ENCODE measurements at places on chromosomes 1 and 21.

- DNase-seq = no peak
Observed at GRCh38 chr1:60257531-60257930, 184.0 kb upstream of the C1orf87 start.

- DNase-seq = no peak
Observed at GRCh38 chr1:67686267-67687197, 1.5 kb downstream of the GADD45A start.

- no peak for DNase-seq
Observed at GRCh38 chr1:28518745-28519341, 13.0 kb downstream of the RCC1 start.

GRCh38 chr21:41555057-41555456, 47.1 kb upstream of the TMPRSS2 start:
- no peak for DNase-seq

GRCh38 chr1:68379085-68379478, 70.7 kb downstream of the RPE65 start:
- no peak for DNase-seq

DNA sequence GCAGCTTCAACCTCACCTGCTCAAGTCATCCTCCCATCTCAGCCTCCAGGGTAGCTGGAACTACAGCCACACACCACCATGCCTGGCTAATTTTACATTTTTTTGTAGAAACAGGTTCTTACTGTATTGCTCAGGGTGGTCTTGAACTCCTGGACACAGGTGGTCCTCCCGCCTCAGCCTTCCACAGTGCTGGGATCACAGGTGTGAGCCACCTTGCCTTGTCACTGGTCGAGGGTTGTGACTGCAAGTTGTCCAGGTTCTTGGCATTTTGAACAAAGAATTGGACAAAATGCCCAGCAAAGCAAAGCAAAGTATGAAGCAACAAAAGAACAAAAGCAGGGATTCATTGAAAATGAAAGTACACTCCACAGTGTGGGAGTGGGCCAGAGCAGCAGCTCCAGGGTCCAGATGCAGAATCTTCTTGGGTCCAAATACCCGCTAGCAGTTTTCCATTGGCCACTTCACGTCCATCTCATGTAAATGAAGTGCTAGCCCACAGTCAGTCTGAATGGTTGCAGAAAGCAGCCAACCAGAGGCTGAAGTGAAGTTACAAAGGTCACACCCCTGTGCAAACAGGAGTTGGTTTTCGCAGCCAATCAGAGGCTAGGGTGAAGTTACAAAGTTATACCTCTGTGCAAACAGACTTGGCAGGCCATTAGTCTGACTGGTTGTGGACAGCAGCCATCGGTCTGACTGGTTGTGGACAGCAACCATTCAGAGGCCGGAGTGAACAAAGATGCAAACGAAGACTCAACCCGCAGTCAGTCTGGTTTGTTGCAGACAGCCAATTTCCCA, 109.5 kb upstream of the KIF26B start:
- DNase-seq = no peak

GRCh38 chr1:45622524-45623394, 1.1 kb downstream of the CCDC17 start:
- DNase-seq = no peak

- DNase-seq = no peak
Observed at GRCh38 chr1:69139007-69139406, 428.7 kb upstream of the LRRC7 start.

DNA sequence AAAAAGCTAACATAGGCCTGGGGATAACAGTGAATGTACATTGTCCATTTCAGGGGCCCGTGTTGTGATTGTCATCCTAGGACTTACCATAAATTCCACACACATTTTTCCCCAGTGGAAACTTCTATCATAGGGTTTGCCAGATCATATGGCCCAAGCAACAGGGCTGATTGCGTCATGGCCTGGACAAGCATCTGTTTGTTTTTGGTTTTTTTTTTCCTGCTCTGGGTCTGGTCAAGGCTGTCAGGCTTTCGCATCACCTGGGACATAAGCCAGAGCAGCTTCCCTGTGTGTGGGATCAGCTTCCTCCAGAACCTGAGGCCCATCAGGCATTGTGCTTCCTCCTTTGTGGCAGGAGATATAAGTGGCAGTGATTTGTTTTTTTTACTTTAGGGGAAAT, 598.5 kb upstream of the USP24 start:
- no peak for DNase-seq

- DNase-seq = no peak
Observed at GRCh38 chr1:210786546-210786945, 347.4 kb downstream of the KCNH1 start.

DNA sequence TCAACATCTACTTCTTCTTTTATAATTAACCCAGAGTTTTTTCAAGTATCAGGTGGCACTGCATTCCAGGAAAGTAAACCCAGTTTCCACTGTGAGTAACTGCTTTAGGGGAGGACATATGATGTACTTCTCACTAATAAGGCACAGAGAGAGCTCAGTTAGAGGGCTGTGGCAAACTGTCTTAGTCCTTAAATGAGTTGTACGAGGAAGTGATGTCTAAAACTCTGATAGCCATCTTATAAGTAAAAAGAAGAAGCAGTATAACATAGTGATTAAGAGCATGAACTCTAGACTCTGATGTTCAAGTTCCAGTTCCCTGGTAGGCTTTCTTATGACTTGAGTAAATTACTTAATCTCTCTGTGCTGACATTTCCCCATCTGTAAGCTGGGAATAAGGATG, 58.7 kb upstream of the PTGS2 start:
- DNase-seq = no peak

- no peak for DNase-seq
Observed at GRCh38 chr1:145692785-145693443, 14.3 kb downstream of the PDZK1 start.

- DNase-seq = no peak
Observed at GRCh38 chr1:213103377-213104306, 52.6 kb downstream of the RPS6KC1 start.

- no peak for DNase-seq
Observed at GRCh38 chr1:215054266-215054665, 28.3 kb upstream of the KCNK2 start.

DNA sequence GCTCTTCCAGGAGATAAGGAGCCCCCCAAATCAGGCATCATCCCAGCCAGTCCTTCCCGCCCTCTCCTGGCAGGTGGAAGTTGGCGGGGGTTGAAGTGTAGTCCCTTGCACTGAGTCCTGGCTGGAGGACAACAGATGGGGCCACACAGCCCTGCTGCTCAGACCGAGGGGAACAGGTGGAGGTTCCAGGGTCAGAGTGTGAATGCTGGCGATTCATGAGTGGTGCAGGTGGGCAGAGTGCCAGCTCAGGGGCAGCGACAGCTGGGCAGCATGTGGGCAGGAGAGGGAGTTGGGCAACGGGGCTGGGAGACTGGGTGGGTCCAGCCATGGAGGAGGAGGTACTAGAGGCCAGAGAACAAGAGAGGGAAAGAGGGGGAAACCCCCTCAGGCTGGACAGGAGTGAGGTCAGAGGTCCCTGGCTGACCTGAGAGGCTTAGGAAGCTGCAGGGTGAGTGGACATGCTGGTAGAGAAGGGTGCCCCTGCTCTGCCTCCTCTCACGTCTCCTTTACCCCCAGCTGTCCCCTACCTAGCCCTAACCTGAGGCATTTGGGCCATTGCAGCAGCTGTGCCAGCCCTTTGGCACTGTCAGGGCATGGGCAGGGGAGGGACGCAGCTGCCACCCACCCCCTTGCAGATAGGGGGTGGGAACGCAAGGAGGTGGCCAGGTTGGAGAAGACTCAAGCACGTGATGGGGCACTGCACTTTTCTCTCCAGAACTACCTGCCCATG, 11.3 kb upstream of the ADORA1 start:
- DNase-seq = no peak

DNA sequence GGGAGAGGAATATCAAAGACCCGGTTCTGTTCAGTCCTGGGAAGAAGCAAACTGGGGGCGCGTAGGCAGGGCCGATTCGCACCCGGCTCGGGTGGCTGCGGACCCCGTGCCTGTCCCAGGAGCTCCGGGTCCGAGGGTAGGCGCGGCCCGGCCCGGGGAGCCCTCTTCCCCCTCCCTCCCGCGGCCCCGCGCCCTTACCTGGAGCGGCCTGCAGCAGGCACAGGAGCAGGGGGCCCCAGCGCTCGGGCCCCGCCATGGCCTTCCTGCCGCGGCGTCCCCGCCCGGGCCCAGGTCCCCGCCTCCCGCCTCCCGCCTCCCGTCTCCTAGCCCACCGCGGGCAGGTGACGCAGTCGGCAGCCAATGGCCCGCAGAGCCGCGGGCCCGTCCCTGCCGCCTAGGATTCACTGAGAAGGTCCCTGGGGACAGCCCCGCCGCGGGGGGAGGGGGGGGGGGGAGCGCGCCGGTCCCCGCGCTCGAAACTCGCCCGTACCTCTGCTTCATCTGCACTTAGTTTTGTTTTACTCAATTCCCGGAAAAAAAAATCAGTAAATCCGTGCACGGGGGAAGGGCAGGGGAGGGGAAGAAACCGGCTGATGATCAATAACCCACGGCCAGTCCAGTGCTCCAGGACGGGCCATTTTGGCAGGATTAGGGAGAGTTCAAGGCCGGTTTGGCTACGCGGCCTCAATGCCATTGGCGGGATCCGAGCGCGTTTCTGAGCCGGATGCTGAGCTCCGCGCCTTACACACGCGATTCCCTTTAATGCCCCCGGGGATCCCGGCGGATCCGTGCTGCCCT, at the start of gene IFNLR1:
TSS of gene IFNLR1 (minus strand) at position 297 of the 798 bp plus-strand sequence. CDS start at position 256, 41 bp downstream.
- DNase-seq = peak; percentile 33

DNA sequence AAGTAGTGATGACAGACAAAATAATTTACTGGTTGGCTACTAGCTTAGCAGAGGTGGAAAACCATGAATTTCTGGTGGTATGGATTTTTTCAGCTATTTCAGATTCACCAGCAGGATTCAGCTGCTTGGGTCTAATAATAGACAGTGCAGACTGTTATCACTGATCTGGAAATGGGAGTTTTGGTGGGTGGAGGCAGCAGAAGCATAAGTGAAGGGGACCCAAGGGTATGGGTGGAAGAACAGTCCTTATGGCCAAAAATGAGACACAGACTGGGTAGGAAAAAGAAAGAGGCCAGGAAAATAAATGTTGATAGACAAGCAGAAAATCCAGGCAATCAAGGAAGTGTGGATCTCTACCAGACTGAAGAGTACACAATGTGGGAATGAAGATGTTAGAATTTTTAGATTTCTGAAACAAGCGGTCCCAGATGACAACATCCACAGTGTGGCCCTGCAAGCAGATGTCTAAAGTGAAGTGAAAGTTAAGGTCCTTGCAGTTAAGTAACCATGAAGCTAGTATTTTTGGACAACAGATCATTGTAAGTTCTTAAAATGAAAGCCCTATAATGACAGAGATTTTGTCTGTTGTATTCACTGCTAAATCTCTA, 24.7 kb downstream of the LYST start:
- DNase-seq = no peak

DNA sequence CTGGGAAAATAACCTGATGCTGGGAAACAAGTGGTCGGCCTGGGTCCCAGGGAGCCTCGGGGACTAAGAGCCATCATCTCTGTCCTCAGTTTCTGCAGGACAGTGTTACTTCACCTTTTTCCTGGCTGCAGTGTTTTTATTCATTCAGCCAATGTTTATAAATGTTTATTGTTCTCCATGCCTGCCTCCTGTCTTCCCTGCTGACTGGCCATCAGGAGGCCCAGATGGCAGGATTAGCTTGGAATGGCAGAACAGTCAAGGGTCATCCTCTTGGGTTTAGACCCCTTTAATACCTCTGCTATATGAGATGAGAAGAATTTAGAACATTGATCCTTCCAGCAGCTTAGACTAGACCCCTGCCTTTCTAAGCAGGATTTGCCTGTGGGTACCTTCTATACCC, 13.3 kb downstream of the MAPKAPK2 start:
- DNase-seq = no peak

GRCh38 chr1:58358346-58358745, 188.2 kb downstream of the OMA1 start:
- DNase-seq = no peak

GRCh38 chr1:156444407-156445001, 56.1 kb downstream of the MEF2D start:
- no peak for DNase-seq

GRCh38 chr1:218772575-218772974, 401.1 kb upstream of the LYPLAL1 start:
- no peak for DNase-seq

DNA sequence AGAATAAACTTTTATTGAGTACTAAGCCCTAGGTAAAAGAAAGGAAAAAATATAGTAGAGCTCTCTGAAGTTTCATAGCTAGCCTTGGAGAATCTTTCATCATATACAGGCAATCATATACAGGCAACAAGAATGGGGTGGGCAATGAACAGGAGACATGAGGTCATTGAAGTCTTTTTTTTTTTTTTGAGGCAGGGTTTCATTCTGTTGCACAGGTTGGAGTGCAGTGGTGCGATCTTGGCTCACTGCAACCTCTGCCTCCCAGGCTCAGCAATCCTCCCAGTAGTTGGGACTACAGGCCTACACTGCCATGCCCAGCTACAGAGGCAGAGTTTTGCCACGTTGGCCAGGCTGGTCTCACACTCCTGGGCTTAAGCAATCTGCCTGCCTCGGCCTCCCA, 22.1 kb downstream of the RUSC1 start:
- DNase-seq = no peak

- no peak for DNase-seq
Observed at GRCh38 chr1:100721526-100722207, 2.1 kb downstream of the VCAM1 start.

- DNase-seq = no peak
Observed at GRCh38 chr1:171220581-171221054, 27.7 kb upstream of the FMO1 start.

DNA sequence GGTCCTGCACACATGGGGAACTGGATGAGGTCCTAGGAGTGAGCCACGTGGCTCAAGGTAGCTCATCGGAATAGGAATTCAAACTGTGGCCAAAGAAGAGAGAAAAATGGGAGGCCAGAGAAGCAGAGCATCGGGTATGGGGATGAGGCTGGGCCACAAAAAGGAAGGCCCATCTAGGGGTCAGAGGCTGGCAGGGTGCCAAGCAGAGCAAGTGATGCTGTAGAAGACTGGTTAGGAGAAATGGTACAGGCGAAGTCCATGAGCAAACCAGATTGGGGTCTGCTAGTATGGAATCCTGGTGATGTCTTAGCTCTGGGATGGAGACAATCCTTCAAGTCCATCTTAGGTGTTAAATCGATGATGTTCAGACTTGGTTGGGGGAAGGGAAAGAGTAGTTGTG, 68.0 kb downstream of the TEX35 start:
- DNase-seq = no peak

- no peak for DNase-seq
Observed at GRCh38 chr1:20867847-20868246, 80.7 kb upstream of the HP1BP3 start.

DNA sequence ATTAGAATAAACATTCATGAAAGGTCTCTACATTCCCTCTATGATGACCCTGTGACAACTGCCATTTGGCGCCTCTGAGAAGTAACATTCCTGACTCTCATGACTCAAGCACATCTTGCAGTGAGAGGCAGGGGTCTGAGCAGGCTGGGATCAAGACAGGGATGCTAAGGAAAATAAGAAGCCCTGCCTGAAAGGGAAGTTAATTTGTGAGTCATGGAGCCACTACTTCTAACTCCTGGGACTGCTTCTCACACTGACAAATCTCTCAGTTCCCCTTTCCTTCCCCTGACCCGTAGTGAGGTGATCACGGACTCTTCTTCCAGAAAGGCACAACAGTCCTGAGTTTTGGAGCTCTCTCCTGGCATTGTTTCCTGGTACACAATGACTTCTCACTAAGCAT, 231.9 kb downstream of the TNR start:
- no peak for DNase-seq
